Right lobe of liver (tissue), 6 donors: ENCODE measurements at places on chromosomes 13 and 19. TPM values are rescaled to one million over a fixed set of nuclear protein-coding genes. Genes with fewer than 3 reads are reported as not detected.

DNA sequence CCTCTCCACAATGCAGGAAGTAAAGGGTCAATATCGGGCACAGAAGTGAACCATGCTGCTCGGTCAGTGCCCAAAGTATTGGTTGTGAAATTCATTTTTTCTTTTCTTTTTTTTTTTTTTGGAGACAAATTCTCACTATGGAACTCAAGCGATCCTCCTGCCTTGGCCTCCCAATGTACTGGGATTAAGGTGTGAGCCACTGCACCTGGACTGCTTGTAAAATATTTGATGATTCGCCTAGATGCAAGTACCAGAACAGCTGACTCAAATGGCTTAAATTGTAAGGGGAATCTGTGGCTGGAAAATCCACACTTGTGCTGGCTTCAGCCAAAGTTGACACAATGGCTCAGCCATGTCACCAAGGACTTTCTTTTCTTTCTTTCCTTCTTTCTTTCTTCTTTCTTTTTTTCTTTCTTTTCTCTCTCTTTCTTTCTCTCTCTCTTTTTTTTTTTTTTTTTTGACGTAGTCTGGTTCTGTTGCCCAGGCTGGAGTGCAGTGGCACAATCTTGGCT is 43.7 kb downstream of the NUMBL start:
- H3K27ac ChIP-seq = no peak overlapping the region
- no peaks in the 10 kb centered on the region for H3K4me1 ChIP-seq
- H3K36me3 ChIP-seq = no peaks in the 10 kb centered on the region
- no peak for DNase-seq

Gene PCDH17
- 1.1 TPM for total RNA-seq

- H3K4me3 ChIP-seq = no peak within 1 kb of the TSS
- no peak within 1 kb of the TSS for H3K27ac ChIP-seq
- H3K36me3 ChIP-seq = no peaks in the 10 kb centered on the region
Observed at GRCh38 chr19:38303517-38304351, at the start of gene C19orf33. TSS of gene C19orf33 (plus strand) at chr19:38304251. CDS start at chr19:38304262, 11 bp downstream.

Gene ZNF99
- total RNA-seq = 0.04 TPM

- no peaks in the 10 kb centered on the region for H3K36me3 ChIP-seq
- H3K4me3 ChIP-seq = no peak overlapping the region
- no peaks in the 10 kb centered on the region for H3K27me3 ChIP-seq
- no peak for DNase-seq
Observed at GRCh38 chr19:38635483-38636399, 11.7 kb upstream of the ACTN4 start.

DNA sequence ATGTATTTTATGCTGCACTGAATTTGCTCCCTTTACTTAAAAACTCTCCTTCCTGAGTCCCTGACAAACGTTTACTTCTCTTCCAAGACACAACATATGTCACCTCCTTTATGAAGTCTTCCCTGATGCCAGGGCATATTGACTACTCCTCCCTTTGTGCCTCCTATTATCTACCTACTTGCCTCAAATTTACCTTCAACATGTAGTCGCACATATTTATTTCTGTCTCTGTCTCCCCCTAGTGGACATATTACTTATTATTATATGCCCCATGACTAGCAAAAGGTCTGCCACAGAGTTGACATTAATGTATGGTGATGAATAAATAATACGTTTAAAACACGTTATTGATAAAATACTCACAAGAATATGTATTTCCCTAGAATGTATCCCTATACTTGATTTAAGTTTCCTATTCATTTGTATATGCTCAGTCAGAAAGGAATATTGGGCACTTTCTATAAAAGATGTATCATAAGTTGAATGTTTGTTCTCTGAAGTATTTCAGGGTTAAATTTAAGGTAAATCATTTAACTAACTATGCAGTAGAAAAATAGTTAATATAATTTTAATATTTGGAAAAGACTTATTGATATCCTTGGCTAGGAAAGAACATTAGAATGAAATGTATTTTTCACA is 250.3 kb upstream of the ATXN8OS start:
- no peaks in the 10 kb centered on the region for H3K36me3 ChIP-seq
- H3K4me3 ChIP-seq = no peak overlapping the region
- no peak overlapping the region for H3K27ac ChIP-seq
- H3K27me3 ChIP-seq = no peaks in the 10 kb centered on the region
- H3K4me1 ChIP-seq = no peaks in the 10 kb centered on the region

GRCh38 chr13:51825165-51825592 is 19.8 kb downstream of the TMEM272 start:
- H3K36me3 ChIP-seq = no peaks in the 10 kb centered on the region
- H3K4me1 ChIP-seq = no peaks in the 10 kb centered on the region
- H3K4me3 ChIP-seq = no peak overlapping the region
- no peak overlapping the region for H3K27ac ChIP-seq
- no peak for DNase-seq
